Fibroblast of the aortic adventitia (primary cell): ENCODE measurements at places on chromosomes 1 and 21. TPM values are rescaled to one million over a fixed set of nuclear protein-coding genes. Genes with fewer than 3 reads are reported as not detected.

LIN28A gene
- total RNA-seq = not detected in 2 replicates

OR2T6 gene
- total RNA-seq = not detected in 2 replicates

FAM3B gene
- total RNA-seq = not detected in 2 replicates

DNASE2B gene
- total RNA-seq = not detected in 2 replicates

TMEM82 gene
- total RNA-seq = not detected in 2 replicates

ATP8B2 gene
- total RNA-seq = 58.3 and 231 TPM in 2 replicates

OR2AK2 gene
- total RNA-seq = not detected in 2 replicates

ZC3H12A gene
- 5.3 and 8.2 TPM in 2 replicates for total RNA-seq

DEPDC1 gene
- total RNA-seq = 1.6 and 36.1 TPM in 2 replicates

LMX1A gene
- not detected in 2 replicates for total RNA-seq

SLAMF6 gene
- total RNA-seq = not detected in 2 replicates

TNN gene
- total RNA-seq = not detected in 2 replicates

KCNJ6 gene
- total RNA-seq = under 0.01 TPM in 1 of 2 replicates, not detected in the other

GPR52 gene
- total RNA-seq = 2.9 TPM in 1 of 2 replicates, not detected in the other

C8B gene
- total RNA-seq = not detected in 2 replicates

CASZ1 gene
- 0.09 TPM in 1 of 2 replicates, not detected in the other for total RNA-seq

LCE1B gene
- not detected in 2 replicates for total RNA-seq

GNAT2 gene
- 0.18 TPM in 1 of 2 replicates, not detected in the other for total RNA-seq

IL23R gene
- not detected in 2 replicates for total RNA-seq

TRIM67 gene
- not detected in 2 replicates for total RNA-seq

DCST1 gene
- total RNA-seq = not detected in 2 replicates

FBXO2 gene
- total RNA-seq = 2.0 and 3.9 TPM in 2 replicates

AK5 gene
- total RNA-seq = 13.5 and 18.8 TPM in 2 replicates

LCE2A gene
- not detected in 2 replicates for total RNA-seq

PTGER3 gene
- 1.5 and 11.7 TPM in 2 replicates for total RNA-seq

AKNAD1 gene
- total RNA-seq = 0.27 TPM in 1 of 2 replicates, not detected in the other

CD84 gene
- total RNA-seq = not detected in 2 replicates

FCRL2 gene
- not detected in 2 replicates for total RNA-seq

SYDE2 gene
- total RNA-seq = 5.2 and 6.5 TPM in 2 replicates

ZBTB37 gene
- total RNA-seq = 6.5 and 11.3 TPM in 2 replicates

C1orf94 gene
- total RNA-seq = not detected in 2 replicates

OR10J1 gene
- total RNA-seq = not detected in 2 replicates

HFM1 gene
- total RNA-seq = 0.49 and 2.0 TPM in 2 replicates

LPAR3 gene
- 1.8 and 3.6 TPM in 2 replicates for total RNA-seq

PATJ gene
- total RNA-seq = 8.4 and 14.2 TPM in 2 replicates

KIF17 gene
- total RNA-seq = 0.27 and 3.0 TPM in 2 replicates

CNR2 gene
- under 0.01 TPM in 1 of 2 replicates, not detected in the other for total RNA-seq

AVPR1B gene
- total RNA-seq = not detected in 2 replicates

CLCA1 gene
- not detected in 2 replicates for total RNA-seq

SLC19A2 gene
- 6.0 and 7.7 TPM in 2 replicates for total RNA-seq

NPR1 gene
- total RNA-seq = 1.5 and 24.0 TPM in 2 replicates
